Activated CD8-positive, alpha-beta T cell treated with anti-CD3 and anti-CD28 coated beads for 36 hours (primary cell): ENCODE measurements at places on chromosomes 1 and 21.

DNA sequence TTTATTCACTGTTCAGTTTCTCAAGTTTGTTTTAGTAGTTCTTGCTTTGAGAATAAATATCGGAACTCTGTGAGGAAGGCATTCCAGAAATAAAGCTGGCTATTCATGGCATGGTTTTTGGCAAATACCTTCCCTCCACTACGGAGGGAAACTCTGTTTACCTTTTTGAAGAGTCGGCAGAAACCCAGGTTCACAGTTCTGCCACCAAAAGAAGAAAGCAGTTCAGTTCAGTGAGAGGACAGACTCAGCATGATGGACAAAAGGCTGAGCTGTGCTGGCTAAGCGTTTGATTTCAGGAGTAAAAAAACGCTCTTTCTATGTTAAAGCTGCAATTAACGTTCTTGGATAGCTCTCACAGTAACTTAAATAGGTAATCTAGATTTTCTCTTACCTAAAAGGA is 42.4 kb downstream of the CNN3 start:
- H3K4me1 ChIP-seq, result peaks cover 10% of the 10 kb centered on the region
- no peak overlapping the region for H3K4me3 ChIP-seq
- no peaks in the 10 kb centered on the region for H3K36me3 ChIP-seq

DNA sequence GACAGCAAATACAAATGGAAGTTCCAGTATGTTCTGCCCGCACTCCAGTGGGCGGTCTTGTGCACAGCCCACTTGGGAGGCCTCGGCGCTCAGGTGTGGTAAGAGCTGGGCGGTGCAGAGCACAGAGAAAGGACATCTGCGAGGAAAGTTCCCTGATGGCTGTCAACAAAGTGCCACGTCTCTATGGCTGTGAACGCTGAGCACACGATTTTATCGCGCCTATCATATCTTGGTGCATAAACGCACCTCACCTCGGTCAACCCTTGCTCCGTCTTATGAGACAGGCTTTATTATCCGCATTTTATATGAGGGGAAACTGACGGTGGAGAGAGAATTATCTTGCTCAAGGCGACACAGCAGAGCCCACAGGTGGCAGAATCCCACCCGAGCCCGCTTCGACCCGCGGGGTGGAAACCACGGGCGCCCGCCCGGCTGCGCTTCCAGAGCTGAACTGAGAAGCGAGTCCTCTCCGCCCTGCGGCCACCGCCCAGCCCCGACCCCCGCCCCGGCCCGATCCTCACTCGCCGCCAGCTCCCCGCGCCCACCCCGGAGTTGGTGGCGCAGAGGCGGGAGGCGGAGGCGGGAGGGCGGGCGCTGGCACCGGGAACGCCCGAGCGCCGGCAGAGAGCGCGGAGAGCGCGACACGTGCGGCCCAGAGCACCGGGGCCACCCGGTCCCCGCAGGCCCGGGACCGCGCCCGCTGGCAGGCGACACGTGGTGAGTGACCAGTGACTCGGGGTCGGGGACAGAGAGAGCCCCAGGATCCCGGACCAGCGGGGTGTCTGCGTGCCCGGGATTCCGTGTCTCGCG is at the start of gene IL12RB2:
TSS of gene IL12RB2 (plus strand) at position 623 of the 810 bp plus-strand sequence. CDS start 12,496 bp downstream, outside the sequence.
- peak within 1 kb of the TSS; percentile 84 for H3K4me3 ChIP-seq
- peak within 1 kb of the TSS; percentile 93 for H3K27ac ChIP-seq
- peak; percentile 77 for DNase-seq

DNA sequence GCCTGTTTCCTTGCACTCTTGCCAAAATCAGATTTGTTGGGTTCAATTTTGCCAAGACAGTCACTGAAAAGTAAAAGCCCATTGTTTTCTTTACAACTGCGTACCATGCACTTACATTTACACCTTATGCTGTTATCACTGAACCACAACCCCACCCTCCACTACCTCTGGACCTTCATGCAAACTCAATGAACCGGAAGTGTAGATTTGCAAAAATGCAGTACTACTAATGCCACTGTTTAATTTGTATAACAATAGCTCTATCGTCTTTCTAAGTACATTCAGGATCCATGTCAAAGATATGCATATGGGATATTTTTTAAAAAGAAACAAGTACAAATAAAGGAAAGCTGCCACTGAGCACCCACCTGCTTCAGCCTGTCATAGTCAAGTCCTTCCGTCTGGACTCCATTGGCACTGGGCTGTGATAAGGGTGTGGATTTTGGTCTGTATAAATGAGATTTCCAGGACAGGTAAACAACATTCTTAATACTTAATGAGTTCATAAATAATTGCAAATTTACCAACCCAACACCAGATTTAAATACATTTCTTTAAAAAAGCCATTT is 72.9 kb upstream of the LBR start:
- peaks cover 3% of the 10 kb centered on the region for H3K27me3 ChIP-seq
- no peak for DNase-seq
- H3K4me3 ChIP-seq, result no peak overlapping the region
- H3K36me3 ChIP-seq, result no peaks in the 10 kb centered on the region

DNA sequence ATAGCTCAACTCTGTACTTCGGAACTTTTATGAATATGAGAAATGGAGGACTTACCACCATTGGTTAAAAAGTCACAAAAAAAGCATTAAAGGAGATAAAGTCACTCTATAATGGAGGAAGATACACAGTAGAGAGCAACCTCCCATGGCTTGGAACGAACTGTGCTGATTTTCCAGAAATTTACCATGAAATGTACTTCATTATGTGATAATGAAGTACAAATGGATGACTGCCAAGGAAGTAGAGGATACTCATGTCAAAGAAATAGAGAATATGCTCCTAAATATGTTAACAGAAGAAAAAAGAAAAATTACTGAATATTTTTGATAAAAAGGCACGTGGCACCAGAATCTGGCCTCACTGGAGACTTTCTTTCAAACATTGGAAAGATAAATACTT is 23.6 kb upstream of the PLA2G2E start:
- H3K4me1 ChIP-seq, result no peaks in the 10 kb centered on the region
- H3K27me3 ChIP-seq, result peaks cover 20% of the 10 kb centered on the region
- H3K4me3 ChIP-seq, result no peak overlapping the region
- H3K27ac ChIP-seq, result no peak overlapping the region
- no peaks in the 10 kb centered on the region for H3K36me3 ChIP-seq
- no peak for DNase-seq

- no peaks in the 10 kb centered on the region for H3K36me3 ChIP-seq
- peaks cover 10% of the 10 kb centered on the region for H3K4me1 ChIP-seq
- H3K27ac ChIP-seq, result peak overlapping the region; percentile 65
These were observed 70.6 kb upstream of the GJB5 start for GRCh38 chr1:34684266-34684665.

DNA sequence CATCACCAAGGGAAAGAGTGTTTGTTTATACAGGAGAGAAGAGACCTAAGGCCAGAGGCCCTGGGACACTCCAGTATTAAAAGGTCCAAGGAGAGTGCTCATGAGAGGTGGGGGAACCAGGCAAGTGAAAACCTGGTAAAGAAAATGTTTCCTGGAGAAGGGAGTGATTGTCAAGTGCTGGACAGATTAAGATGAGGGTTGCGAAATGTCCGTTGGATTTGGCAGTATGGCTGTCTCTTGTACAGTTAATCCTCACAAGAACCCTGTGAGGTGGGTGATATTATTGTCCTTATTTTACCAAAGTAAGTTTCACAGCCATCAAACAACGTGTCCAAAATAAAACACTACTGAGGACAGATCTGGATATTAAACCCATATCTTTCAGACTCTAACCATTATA is 44.2 kb downstream of the RPAP2 start:
- no peaks in the 10 kb centered on the region for H3K27me3 ChIP-seq
- no peak overlapping the region for H3K27ac ChIP-seq
- peaks cover 18% of the 10 kb centered on the region for H3K36me3 ChIP-seq
- peaks cover 3% of the 10 kb centered on the region for H3K4me1 ChIP-seq

DNA sequence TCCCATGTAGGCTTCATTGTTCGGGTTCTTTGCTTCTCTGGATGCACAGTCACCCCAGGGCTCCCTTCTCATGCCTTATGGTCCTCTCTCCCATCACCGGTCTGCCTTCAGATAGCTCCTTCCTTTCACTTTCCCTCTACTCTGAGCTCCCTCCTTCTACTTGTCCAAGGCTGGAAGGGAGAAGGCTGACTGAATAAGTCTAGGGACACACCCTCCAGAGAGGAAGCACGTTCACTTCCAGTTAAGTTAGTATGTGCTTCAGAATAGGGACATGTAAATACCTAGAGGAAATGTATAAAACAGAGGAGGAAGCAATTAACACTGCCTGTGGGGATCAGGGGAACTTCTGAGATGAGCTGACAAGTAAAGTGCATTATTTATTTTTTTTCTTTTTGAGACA is 23.5 kb downstream of the CXADR start:
- no peaks in the 10 kb centered on the region for H3K4me1 ChIP-seq

- H3K4me3 ChIP-seq, result no peak overlapping the region
- no peak overlapping the region for H3K27ac ChIP-seq
- no peak for DNase-seq
- no peaks in the 10 kb centered on the region for H3K27me3 ChIP-seq
- H3K36me3 ChIP-seq, result peaks cover 30% of the 10 kb centered on the region
These were observed 26.6 kb downstream of the PRKCZ start for GRCh38 chr1:2076826-2077225.

DNA sequence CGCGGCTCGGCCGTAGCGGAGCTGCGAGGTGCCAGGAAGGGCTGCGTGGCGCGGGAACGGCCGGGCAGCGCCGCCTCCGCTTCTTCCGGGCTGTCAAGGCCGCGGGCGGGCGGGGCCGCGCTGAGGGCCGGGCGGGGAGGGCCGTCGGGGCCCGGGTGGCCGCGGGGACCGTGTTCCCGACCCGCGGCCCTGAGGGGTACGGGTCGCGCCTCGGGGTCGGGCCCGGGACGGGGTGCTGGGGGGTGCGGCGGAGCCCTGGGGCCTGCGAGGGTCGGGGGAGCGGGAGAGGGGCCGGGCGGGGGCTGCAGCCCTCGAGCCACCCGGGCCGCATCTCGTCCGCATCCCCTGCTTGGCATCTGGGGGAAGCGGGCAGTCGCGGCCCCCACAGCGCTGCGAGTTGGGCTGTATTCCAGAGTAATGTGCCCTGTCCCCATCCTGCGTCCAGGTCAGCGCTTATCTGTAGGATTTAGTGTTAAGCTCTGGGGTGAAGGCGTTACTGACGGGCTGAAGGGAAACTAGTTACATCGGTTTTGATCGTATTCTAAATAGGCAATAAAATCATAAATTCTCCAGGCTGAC is 379 bp downstream of the RER1 start:
- H3K27ac ChIP-seq, result peak overlapping the region; percentile 90
- H3K27me3 ChIP-seq, result no peaks in the 10 kb centered on the region
- peaks cover 27% of the 10 kb centered on the region for H3K36me3 ChIP-seq

GRCh38 chr1:183512450-183512849 is 40.2 kb downstream of the SMG7 start:
- H3K36me3 ChIP-seq, result peaks cover under 1% of the 10 kb centered on the region
- H3K27me3 ChIP-seq, result no peaks in the 10 kb centered on the region
- no peak for DNase-seq
- H3K27ac ChIP-seq, result peak overlapping the region; percentile 44

DNA sequence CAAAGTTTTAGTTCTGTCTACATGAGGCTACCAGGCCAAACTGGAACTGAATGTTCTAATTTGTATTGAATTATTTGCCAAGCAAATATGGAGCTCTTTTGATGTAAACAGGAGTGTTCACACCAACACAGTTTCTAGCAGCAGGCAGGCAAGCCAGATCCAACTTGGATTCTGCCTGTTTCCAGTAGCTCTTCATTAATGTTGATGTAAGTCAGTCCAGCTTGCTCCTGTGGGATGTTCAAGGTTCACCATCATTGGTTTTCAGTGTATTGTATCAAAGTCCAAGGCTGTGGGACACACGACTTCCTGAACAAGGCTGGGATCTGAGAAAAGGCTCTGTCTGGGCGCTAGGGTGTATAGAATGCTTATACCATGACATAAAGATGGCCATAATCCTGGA is 68.1 kb downstream of the PAPPA2 start:
- H3K27me3 ChIP-seq, result peaks cover 3% of the 10 kb centered on the region
- no peak for DNase-seq
- no peak overlapping the region for H3K4me3 ChIP-seq
- no peaks in the 10 kb centered on the region for H3K36me3 ChIP-seq
- H3K27ac ChIP-seq, result no peak overlapping the region
- H3K4me1 ChIP-seq, result no peaks in the 10 kb centered on the region

- no peak overlapping the region for H3K4me3 ChIP-seq
- no peaks in the 10 kb centered on the region for H3K4me1 ChIP-seq
- DNase-seq, result no peak
- H3K27me3 ChIP-seq, result no peaks in the 10 kb centered on the region
- no peak overlapping the region for H3K27ac ChIP-seq
These were observed 170.0 kb upstream of the KCTD3 start for GRCh38 chr1:215397106-215397505.

GRCh38 chr1:46062651-46063319 is 69.6 kb downstream of the PIK3R3 start:
- peaks cover 23% of the 10 kb centered on the region for H3K4me1 ChIP-seq
- DNase-seq, result peak; percentile 69
- no peak overlapping the region for H3K4me3 ChIP-seq
- no peaks in the 10 kb centered on the region for H3K36me3 ChIP-seq

DNA sequence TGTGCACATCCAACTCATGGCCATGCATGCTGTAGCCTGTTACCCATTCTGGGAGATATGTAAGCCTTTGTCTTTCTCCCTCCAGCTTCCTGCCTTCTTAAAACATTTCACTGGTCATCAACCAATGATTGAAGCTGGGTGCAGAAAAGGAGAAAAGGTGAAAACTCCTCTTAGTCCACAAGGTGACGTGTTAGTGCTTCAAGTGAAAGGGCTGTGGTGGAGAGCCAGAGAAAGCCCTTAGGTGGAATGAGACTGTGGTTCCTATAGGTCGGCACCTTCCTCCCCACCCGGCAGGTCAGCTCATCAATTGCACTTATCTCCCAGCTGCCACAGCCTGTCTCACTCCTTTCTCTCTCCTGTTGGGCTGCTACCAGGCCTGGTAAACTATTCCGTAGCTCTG is 30.4 kb downstream of the ERG start:
- no peak overlapping the region for H3K27ac ChIP-seq
- no peaks in the 10 kb centered on the region for H3K36me3 ChIP-seq
- no peak for DNase-seq
- no peak overlapping the region for H3K4me3 ChIP-seq
- H3K27me3 ChIP-seq, result peaks cover 21% of the 10 kb centered on the region
- H3K4me1 ChIP-seq, result no peaks in the 10 kb centered on the region

DNA sequence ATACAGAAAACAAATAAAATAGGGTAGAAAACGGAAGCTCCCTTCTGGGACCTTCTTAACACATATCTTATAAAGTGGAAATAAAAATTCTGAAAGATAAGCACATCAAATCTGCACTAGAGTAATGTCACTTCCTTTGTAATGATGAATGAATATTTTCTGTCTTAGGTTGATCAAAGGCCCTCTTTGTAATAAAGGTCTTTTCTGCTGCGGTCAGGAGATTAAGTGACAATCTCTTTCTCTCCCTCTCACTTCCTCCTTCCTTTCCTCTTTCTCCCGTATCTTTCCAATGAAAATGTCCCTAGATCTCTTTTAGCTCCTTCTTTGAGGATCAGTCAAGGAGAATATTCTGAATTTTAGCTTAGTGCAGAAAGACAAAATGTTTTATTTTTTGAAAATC is 33.8 kb downstream of the TMCO1 start:
- no peaks in the 10 kb centered on the region for H3K27me3 ChIP-seq
- peaks cover 16% of the 10 kb centered on the region for H3K36me3 ChIP-seq
- H3K4me3 ChIP-seq, result no peak overlapping the region
- no peak overlapping the region for H3K27ac ChIP-seq
- peaks cover 10% of the 10 kb centered on the region for H3K4me1 ChIP-seq

GRCh38 chr1:33302325-33302724 is 18.6 kb downstream of the A3GALT2 start:
- DNase-seq, result peak; percentile 74
- peaks cover 9% of the 10 kb centered on the region for H3K36me3 ChIP-seq
- peak overlapping the region; percentile 69 for H3K27ac ChIP-seq
- H3K27me3 ChIP-seq, result peaks cover 7% of the 10 kb centered on the region
- H3K4me1 ChIP-seq, result peaks cover 12% of the 10 kb centered on the region
